ENCODE measurements at places on chromosomes 2 and 18.

- DNase-seq, result peak; percentile 48
Measured at GRCh38 chr18:62324917-62325805, at the start of gene TNFRSF11A. TSS of gene TNFRSF11A (plus strand) at chr18:62325310. CDS start at chr18:62325353, 43 bp downstream.

DNA sequence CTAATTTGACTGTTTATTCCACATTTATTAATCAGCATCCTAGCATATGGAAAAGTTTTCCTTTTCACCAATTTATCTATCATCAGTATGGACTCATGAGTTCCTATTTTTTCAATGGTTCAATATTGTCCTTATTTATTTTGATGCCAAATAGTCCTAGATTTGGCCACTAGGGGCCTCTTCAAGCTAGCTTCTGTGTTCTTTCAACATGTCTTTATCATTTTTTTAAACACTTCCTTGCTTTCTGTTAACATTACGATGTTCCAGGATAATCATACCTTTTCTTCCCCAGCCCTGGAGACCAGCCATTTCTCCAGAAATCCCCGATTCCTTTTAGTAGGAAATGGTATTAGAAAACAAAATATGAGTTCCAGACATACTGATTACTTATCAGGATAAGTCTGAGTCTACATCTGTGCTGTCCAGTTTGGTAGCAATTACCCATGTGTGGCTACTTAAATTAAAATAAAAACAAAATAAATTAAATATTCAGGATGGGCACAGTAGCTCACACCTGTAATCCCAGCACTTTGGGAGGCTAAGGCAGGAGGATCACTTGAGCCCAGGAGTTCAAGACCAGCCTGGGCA is 70.6 kb downstream of the RPE start:
- no peak for DNase-seq

DNA sequence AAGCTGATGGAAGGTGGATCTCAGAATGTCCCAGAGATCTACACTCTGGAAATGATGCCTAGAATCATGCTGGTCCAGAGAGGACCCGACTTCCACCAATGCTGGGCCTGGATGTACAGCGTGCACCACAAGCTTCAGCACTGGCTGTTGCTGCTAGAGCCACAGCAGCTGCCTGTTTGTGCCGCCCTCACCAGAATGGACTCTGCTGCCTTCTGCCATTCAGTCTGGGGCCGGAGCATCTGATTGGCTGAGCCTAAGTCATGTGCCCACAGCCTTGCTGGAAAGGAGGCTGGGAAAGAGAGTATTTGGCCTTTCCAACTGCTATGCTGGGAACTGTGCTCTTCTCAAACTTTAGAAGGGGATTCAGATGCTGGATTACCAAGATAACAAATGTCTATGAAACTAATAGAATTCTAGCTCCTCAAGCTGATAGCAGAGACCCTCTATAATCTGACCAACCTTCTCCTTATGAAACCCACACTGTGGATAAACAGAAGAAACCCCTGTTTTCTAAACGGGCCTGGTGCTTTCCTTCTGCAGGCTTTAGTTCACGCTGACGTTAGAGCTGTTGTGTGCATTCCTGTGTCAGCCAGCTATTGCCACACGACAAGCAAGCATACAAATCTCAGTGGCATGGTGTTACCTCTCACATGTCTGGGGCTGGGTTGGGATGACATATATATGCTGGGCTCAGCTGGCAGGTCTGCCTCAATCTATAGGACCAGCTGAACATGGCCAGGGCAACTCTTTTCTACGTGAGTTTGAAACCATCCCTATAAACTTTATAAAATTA is 4.1 kb upstream of the LOXHD1 start:
- no peak for DNase-seq

DNA sequence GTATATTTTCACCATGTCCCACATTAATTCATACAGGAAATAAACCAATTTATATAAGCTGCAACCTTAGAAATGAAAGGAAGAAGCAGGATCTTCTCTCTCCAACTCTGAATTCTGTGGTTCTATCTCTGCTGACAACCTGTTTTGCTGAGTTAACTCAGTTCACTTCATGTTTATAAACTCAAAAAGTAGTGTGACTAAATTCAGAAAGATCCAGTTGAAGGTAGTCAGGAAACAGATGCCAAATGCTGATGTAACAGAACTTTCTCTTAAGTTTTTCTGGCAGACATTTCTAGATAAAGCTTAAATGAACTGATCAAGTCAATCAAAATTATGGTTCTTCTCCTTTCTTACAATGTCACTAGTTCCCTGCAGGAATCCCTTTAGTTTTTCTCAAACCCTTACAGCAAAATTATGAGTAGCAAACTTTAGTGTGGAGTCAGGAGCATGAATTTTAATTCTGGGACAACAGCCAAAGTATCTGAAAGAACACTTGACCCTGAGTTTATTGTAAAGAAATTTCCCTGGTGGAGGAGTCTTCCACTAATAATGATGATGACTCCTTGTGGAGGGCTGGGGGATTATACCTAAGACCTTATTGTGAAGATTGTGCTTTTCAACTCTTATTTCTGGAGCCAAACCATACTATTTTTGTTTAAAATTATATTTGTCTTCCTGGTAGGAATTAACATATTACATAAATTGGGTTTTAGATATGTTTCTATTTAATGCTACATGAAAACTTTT is 216.9 kb downstream of the MYO3B start:
- no peak for DNase-seq

GRCh38 chr18:54684784-54685183 is 93.7 kb downstream of the DYNAP start:
- DNase-seq, result no peak

- DNase-seq, result no peak
Measured at GRCh38 chr18:37328946-37329719, 236.5 kb downstream of the CELF4 start.

GRCh38 chr2:67002618-67003371 is 394.3 kb upstream of the ETAA1 start:
- DNase-seq, result no peak

- DNase-seq, result no peak
Measured at GRCh38 chr18:58023108-58023507, 20.9 kb upstream of the NEDD4L start.

DNA sequence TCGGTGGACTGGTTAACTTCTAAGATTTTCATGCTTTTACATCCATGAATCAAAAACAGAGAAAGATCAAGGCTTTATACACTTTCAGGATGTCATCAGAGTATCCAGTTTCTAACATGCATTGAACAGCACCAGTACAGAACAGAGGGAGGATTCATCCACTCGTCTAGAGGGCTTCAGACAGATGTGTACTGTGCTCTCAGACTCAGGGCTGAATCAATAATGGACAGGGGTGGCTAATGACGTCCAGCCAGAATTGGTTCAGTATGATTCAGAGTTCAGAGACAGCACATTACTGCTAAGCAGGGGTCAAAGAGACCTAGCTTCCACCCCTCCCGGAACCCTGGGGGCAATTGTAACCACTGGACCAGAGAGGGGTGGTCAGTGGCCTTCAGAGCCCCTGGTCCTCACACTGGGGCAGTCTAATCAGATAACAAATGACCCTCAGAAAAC is 37.3 kb downstream of the RNU4ATAC start:
- no peak for DNase-seq

DNA sequence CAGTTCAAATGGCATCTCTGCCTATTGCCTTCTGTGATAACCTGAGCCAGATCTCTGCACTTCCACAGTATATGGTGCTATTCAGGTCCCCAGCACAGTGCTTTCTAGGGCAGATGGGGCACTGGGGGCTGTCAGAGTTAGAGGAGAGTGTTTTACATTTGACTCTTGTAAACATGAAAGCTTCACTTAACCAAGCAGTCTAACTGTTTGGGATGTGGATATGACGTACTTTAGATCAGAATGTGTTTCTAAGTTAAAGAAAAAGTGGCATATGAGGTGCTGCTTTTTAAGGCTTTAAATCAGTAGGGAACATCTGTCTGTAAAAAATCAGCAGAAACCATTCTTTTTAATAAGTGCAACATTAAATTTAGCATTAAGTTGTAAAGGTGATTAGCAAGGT is 75.7 kb downstream of the MYO1B start:
- DNase-seq, result no peak

- no peak for DNase-seq
Measured at GRCh38 chr18:29146068-29146467, 969.1 kb upstream of the CDH2 start.

DNA sequence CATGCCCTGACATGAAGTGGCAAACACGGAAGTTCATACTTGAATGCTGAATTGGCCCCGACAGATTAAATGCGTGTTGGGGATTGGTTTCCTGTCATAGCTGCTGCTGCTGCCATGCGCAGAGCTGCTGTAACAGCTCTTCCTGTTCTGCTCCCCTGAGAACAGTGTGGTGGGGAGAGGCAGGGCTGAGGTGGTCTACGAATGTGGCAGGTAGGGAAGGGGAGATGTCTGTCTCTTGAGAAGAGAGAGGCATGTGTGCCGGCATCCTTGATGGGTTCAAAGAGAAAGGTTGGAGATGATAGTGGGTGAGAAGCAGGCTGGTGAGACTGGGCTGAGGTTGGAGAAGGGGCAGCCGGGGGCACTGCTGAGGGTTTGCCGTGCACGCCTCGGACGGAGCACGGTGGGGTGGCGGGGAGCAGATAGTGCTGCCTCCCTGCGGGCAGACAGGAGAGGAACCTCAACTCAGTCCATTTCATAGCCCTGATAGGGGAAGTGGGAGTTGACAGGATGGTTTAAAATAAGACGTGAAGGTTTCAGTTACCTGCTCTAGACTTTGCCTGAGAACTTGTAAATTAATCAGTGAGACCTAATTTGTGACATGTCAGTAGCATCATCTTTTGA is 46.1 kb downstream of the TMEM185B start:
- DNase-seq, result peak; percentile 67

DNA sequence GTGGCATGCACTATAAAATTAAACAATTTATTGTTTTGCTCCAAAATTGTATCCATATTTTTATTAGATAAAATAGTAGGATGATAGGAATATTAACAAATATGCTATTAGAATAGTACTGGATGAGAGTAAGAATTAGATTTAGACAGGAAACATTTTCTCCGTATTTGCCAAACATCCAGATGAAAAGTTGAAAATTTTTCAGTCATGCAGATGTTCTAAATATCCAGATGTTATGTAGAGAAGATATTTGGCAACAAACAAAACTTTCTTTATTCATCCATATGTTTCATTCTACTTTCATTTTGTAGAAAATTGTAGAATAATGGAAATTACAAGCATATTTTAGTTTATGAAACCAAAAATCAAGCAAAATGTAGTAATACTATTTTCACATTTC is 45.2 kb upstream of the NEUROD1 start:
- no peak for DNase-seq

Data from stimulated activated CD8-positive, alpha-beta memory T cell treated with anti-CD3 and anti-CD28 coated beads, Interleukin-2, amount 100 ng/mL, for 48 hours (primary cell).